DND-41 (cell line): ENCODE measurements at places on chromosomes 11 and 22.

- peak; percentile 64 for DNase-seq
- peaks cover 9% of the 10 kb centered on the region for H3K27me3 ChIP-seq
- H3K4me3 ChIP-seq, result peak within 1 kb of the TSS; percentile 61; the same call in 1 of the 2 replicates
- H3K36me3 ChIP-seq, result peaks cover 23% of the 10 kb centered on the region
Measured at GRCh38 chr11:288478-289397, at the start of gene PGGHG. TSS of gene PGGHG (plus strand) at chr11:289126. CDS start at chr11:289817, 691 bp downstream.

GRCh38 chr22:40553014-40553554 lies 83.4 kb downstream of the MRTFA start:
- DNase-seq, result no peak
- no peak overlapping the region for H3K4me3 ChIP-seq
- no peak overlapping the region for H3K27ac ChIP-seq
- H3K27me3 ChIP-seq, result no peaks in the 10 kb centered on the region

GRCh38 chr11:46661836-46662235 lies 38.6 kb downstream of the ARHGAP1 start:
- H3K4me3 ChIP-seq, result no peak overlapping the region
- no peak for DNase-seq
- no peaks in the 10 kb centered on the region for H3K27me3 ChIP-seq
- no peak overlapping the region for H3K27ac ChIP-seq

- no peak overlapping the region for H3K27ac ChIP-seq
- no peak overlapping the region for H3K4me3 ChIP-seq
- H3K4me1 ChIP-seq, result no peaks in the 10 kb centered on the region
- H3K36me3 ChIP-seq, result peaks cover 83% of the 10 kb centered on the region
- no peaks in the 10 kb centered on the region for H3K27me3 ChIP-seq
Measured at GRCh38 chr11:17333799-17334586, 17.6 kb upstream of the NCR3LG1 start.

GRCh38 chr11:613369-613968 lies 2.3 kb downstream of the IRF7 start:
- H3K4me1 ChIP-seq, result peaks cover 35% of the 10 kb centered on the region
- H3K36me3 ChIP-seq, result peaks cover 67% of the 10 kb centered on the region
- 0 out of 2 replicates have a peak overlapping the region, but pooled peaks have one; percentile 32 for H3K27ac ChIP-seq
- no peak overlapping the region for H3K4me3 ChIP-seq
- peak; percentile 70 for DNase-seq

GRCh38 chr11:111059726-111060125 lies 185.8 kb upstream of the POU2AF2 start:
- no peaks in the 10 kb centered on the region for H3K36me3 ChIP-seq
- no peak overlapping the region for H3K27ac ChIP-seq
- no peaks in the 10 kb centered on the region for H3K4me1 ChIP-seq
- no peak overlapping the region for H3K4me3 ChIP-seq
- no peaks in the 10 kb centered on the region for H3K27me3 ChIP-seq

- no peak overlapping the region for H3K4me3 ChIP-seq
- H3K36me3 ChIP-seq, result no peaks in the 10 kb centered on the region; the same call in 1 of the 2 replicates
- 0 out of 2 replicates have a peak overlapping the region, but pooled peaks have one; percentile 28 for H3K27ac ChIP-seq
- H3K4me1 ChIP-seq, result peaks cover 28% of the 10 kb centered on the region
Measured at GRCh38 chr22:39908737-39909136, 7.9 kb downstream of the GRAP2 start.

DNA sequence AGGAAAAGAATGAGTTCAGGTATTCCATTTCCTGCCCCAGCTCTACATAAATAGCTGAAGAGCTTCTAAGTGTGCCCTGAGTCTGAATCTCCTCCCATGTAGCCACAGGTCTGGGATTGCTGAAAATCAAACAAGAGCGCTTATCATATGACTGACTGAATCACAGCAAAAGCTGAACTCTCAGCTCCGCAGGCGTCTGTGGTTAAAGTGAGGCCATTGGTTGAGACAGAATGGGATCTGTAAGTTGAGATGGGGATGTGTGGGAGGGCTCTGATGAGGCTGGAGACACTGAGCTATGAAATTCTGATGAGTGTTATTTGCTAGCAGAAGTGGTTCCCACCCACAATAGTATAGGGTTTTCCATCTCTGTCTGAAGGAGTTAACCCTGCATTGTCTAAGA lies 637.0 kb downstream of the OPCML start:
- no peaks in the 10 kb centered on the region for H3K36me3 ChIP-seq
- H3K27ac ChIP-seq, result no peak overlapping the region
- no peak overlapping the region for H3K4me3 ChIP-seq
- H3K27me3 ChIP-seq, result no peaks in the 10 kb centered on the region
- no peaks in the 10 kb centered on the region for H3K4me1 ChIP-seq
- DNase-seq, result no peak

DNA sequence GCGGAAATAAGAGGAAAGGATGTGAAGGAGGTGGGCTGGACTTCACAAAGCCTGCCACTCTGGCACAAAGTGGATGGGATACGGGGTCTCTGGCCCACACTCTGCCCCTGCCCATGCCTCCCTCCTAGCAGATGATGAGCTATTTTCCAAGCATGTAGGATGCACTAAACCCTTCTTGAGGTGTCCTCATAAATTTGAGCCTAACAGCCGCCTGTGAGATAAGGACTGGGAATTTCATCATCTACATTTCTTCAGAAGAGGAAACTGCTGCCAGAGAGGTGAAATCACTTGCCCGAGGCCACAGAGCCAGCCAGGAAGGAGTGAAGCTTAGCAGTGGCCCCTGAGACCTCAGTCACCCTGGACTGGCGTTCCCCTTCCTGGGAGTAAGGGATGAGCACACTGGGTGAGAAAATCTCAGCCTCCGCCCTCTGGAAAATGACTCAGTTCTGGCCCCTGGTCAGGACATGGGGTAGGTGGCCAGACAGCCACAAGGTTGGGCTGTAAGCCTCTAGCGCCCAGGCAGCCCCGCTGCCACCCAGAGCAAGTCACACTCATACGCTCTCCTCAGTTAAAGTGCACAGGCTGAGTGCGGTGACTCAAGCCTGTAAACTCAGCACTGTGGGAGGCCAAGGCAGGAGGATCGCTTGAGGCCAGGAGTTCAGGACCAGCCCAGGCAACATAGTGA lies 27.9 kb downstream of the MB start:
- H3K4me1 ChIP-seq, result no peaks in the 10 kb centered on the region
- H3K27me3 ChIP-seq, result peaks cover 13% of the 10 kb centered on the region
- H3K4me3 ChIP-seq, result no peak overlapping the region
- no peaks in the 10 kb centered on the region for H3K36me3 ChIP-seq
- H3K27ac ChIP-seq, result no peak overlapping the region
- DNase-seq, result no peak

GRCh38 chr22:16721961-16722360 lies 103.2 kb downstream of the XKR3 start:
- H3K27ac ChIP-seq, result no peak overlapping the region
- H3K4me3 ChIP-seq, result no peak overlapping the region
- no peaks in the 10 kb centered on the region for H3K27me3 ChIP-seq
- H3K36me3 ChIP-seq, result no peaks in the 10 kb centered on the region
- DNase-seq, result no peak
- peaks cover 22% of the 10 kb centered on the region for H3K4me1 ChIP-seq

GRCh38 chr11:118132385-118133151 lies 20.1 kb downstream of the SCN4B start:
- DNase-seq, result no peak
- no peak overlapping the region for H3K27ac ChIP-seq
- H3K4me1 ChIP-seq, result no peaks in the 10 kb centered on the region
- no peaks in the 10 kb centered on the region for H3K36me3 ChIP-seq
- no peak overlapping the region for H3K4me3 ChIP-seq

DNA sequence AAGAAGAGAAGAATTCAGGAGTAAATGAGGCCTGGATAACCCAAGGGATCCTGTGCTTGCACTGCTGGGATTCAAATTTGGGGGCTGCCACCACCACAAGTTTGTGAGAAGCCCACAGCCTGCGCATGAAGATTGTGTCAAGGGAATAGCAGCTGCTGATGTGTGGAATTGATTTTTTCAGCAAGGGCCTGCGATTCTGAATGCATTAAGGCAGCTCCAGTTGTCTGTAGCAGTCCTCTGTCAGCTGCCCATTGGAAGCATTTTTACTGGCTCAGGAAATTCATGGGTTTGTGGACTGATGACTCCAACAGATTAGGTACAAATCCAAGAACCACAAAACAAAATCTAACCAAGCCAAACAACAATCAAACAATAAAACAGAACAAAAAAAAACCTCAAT lies 14.0 kb downstream of the ARVCF start:
- H3K27me3 ChIP-seq, result no peaks in the 10 kb centered on the region
- no peak overlapping the region for H3K4me3 ChIP-seq
- no peaks in the 10 kb centered on the region for H3K36me3 ChIP-seq
- no peak for DNase-seq

GRCh38 chr11:100061006-100061405 lies 626.1 kb upstream of the ARHGAP42 start:
- H3K27me3 ChIP-seq, result no peaks in the 10 kb centered on the region
- no peak overlapping the region for H3K27ac ChIP-seq
- DNase-seq, result no peak
- no peaks in the 10 kb centered on the region for H3K4me1 ChIP-seq
- H3K36me3 ChIP-seq, result no peaks in the 10 kb centered on the region

GRCh38 chr22:29313126-29313575 lies 2.3 kb downstream of the RASL10A start:
- no peak overlapping the region for H3K4me3 ChIP-seq
- peaks cover 9% of the 10 kb centered on the region for H3K27me3 ChIP-seq
- DNase-seq, result no peak
- H3K4me1 ChIP-seq, result peaks cover 11% of the 10 kb centered on the region; the same call in 1 of the 2 replicates
- H3K27ac ChIP-seq, result no peak overlapping the region
- H3K36me3 ChIP-seq, result no peaks in the 10 kb centered on the region

GRCh38 chr11:120179057-120179672 lies 31.7 kb upstream of the OAF start:
- H3K36me3 ChIP-seq, result no peaks in the 10 kb centered on the region
- peaks cover 31% of the 10 kb centered on the region for H3K27me3 ChIP-seq
- no peak overlapping the region for H3K27ac ChIP-seq
- H3K4me1 ChIP-seq, result no peaks in the 10 kb centered on the region

DNA sequence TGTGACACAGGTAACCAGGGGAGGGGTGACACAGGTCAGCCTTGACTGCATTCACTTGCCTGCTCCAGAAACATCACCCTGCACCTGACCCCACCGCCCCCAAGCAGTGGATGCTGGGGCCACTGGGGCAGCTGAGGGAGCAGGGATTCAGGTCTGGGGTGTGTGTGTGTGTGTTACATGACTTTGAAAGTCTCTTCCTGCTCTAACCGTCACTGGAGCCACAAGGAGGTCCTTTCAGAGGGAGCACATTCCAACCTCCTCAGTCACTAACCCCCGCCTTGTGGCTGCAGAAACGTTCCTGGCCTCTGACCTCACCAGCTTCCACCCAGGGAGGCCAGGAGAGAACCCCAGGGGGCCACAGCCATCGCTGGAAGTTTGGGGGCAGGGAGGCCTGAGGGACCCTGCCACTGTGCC lies 2.9 kb upstream of the FOSL1 start:
- peaks cover 23% of the 10 kb centered on the region for H3K4me1 ChIP-seq
- peaks cover 47% of the 10 kb centered on the region for H3K27me3 ChIP-seq
- DNase-seq, result no peak
- H3K36me3 ChIP-seq, result no peaks in the 10 kb centered on the region
- no peak overlapping the region for H3K27ac ChIP-seq
- H3K4me3 ChIP-seq, result no peak overlapping the region

DNA sequence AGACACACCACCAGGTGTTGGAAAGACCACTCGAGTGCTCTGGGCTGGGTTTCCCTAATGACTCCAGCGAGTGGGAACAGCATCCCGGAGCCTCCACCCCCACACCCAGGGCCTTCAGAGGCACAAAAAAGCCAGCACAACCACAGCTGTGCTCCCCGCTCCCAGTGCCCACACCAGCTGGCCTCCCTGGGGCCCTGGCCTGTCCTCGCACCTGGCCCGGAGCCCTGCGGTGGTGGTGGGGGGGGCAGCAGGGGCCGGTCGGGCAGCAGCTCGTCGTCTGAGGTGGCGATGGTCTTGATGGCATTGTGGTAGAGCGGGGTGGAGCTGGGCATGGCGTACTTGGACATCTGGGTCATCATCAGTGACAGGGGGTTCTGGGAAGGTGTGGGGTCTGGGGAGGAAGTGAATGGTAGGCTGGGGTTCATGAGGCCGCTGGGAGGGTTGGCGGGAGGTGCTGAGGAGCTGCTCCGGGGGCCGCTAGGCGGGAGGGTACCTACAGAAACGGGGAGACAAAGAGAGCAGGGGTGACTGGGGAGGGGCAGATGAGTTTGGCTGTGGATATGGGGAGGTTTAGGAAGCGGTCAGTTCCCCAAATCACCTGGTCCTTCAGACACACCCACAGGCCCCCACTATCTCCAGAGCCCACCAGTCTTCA lies 16.1 kb downstream of the CXCR5 start:
- peaks cover 57% of the 10 kb centered on the region for H3K36me3 ChIP-seq
- no peak for DNase-seq
- peaks cover 24% of the 10 kb centered on the region for H3K4me1 ChIP-seq
- H3K27ac ChIP-seq, result no peak overlapping the region; the same call in 1 of the 2 replicates
- no peak overlapping the region for H3K4me3 ChIP-seq

DNA sequence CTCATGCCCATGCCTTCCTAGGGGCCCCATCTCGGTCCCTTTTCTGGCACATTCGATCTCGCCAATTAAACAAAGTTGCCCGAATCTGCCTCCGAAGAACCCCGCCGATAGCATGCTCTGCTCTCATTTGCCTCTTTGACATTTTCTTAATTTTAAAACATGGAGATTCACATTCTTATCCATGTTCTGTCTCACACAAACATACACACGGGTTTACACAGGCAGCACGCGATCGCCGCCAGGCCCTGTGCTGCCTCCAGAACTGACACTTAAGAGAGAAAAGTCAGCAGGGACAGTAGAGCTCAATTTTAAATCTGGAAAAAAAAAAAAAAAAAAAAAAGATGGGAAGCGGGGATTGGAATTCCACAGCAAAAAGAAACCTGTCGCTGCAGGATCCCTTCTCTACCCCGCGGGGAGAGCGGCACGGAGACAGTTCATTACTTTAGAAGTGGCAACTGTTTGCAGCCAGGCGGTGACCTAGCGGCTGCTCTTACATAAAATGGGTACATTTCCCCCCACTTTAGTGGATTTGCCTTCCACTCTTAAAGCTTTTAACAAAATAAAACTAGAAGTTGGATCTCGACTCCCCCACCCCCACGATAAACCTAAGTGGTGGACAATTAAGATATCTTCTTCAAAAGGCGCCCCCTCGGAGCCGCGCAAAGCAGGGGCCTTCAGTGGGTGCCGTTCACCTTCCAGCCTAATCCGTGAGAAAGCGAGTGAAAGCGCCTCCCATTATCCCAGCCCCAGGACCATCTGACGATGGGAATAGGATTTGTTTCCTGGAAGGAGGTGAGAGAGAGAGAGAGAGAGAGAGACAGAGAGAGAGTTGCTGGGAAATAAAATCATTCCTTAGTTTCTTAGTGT lies 13.7 kb downstream of the PAX6 start:
- H3K4me1 ChIP-seq, result no peaks in the 10 kb centered on the region
- H3K27ac ChIP-seq, result no peak overlapping the region
- DNase-seq, result no peak
